ENCODE measurements at places on chromosomes 1 and 21.

DNA sequence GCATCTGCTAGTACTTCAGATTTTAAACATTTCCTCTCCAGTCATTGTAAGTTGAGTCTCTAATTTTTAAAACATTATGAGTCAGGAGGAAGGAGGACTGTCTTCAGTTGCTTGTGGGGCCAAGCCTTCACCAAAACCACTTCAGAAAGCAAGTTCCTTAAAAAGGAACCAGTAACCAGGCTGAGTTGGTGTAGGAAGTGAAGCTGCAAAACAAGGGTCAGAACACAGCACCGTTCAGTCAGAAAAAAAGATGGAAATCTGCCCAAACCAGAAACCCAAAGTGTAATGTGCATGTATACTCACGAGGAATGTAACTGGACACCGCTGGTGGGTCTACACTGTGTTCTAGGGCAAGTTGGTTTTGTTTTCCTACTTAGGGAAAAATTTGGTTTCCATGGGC is 402.1 kb downstream of the SETD4 start:
- H3K27ac ChIP-seq = no peak overlapping the region
- no peak for DNase-seq
- H3K4me1 ChIP-seq = no peaks in the 10 kb centered on the region
- H3K36me3 ChIP-seq = no peaks in the 10 kb centered on the region

DNA sequence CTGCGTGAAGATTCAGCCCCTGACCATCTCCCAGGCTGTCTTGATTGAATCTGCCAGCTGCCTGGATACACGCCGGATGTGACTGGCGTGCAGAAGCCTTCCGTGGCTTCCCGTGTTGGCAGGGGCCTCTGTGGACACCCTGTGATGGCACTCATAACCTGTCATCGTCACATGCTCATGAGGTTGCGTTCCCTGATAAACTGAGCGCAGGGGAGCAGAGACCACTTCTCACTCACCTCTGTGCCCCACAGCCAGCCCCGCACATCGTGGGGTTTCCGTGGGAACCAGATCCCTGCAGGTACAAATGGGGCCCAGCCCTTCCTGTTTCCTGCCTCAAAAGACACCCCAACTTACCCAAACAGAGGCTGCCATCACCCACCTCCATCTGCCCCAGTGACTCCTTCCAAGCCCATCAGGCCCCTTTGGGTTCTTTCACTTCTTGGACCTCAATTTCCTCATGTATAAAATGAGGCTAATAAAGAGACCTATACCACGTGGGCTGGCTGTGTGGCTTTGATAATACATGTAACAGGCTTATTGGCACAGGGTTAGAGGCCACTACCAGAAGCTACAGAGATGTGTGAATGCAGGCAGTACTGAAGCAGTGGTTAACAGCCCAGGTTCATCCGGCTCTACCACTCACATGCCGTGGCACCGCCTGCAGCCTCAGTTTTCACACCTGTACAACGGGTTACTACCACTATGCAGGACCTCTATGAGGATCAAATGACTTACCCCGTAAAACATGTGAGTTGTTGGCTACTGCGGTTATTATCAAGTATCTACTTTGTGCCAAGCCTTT is 23.6 kb downstream of the HTR6 start:
- DNase-seq = no peak
- H3K4me3 ChIP-seq = no peak overlapping the region
- H3K4me1 ChIP-seq = no peaks in the 10 kb centered on the region
- no peaks in the 10 kb centered on the region for H3K36me3 ChIP-seq
- H3K27me3 ChIP-seq = no peaks in the 10 kb centered on the region
- no peak overlapping the region for H3K27ac ChIP-seq

DNA sequence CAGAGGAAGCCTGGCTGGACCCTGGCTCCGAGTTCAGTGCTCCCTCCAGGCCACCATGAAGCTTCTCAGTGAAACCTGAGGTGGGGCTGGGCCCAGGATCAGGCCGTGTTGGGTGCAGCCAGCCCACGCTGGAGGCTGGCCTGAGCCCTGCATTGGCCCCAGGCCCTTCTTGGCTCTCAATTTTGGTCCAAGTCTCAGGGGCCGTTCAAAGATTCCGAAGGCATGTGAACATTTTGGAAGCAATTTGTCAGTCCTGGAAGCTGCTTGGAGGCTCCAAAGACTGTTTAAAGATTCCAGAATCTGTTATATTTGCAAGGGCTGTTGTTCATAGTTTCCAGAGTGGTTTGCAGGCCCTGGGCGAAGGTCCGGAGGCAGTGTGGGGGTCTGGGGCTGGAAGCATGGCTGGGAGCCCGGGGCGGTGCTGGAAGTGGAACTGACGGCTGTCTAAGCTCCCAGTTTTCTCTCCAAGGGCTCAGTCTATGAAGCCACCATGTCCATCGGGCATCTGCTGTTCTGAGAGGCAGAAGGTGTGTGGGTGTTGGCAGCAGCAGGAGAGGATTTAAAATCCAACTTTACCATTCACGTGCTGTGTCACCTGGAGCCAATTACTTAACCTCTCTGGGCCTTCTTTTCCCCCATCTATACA is 104.9 kb downstream of the EPHB2 start:
- H3K27me3 ChIP-seq = no peaks in the 10 kb centered on the region
- H3K27ac ChIP-seq = no peak overlapping the region
- DNase-seq = no peak
- H3K4me3 ChIP-seq = no peak overlapping the region
- H3K4me1 ChIP-seq = peaks cover 27% of the 10 kb centered on the region

GRCh38 chr1:9086796-9087195 is 17.4 kb upstream of the SLC2A5 start:
- H3K36me3 ChIP-seq = peaks cover 3% of the 10 kb centered on the region

DNA sequence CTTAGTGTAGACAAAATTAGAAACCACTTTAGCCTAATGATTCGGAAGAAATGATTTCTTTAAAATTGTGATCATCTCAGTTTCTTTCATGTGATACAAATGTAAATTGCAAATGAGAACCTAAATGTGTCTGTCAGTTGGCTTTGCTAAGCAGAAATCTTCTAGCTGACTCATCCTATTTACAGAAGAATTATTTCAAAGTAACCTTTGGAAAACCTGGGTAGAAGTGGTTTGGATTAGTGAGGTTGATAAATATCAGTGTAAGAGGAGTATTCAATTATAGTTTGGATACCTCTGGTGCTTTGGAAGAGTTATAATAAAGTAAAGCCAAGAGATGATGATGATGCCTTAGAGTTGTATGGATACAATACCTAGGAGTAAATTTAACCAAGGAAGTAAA is 37.4 kb downstream of the CC2D1B start:
- H3K4me1 ChIP-seq = no peaks in the 10 kb centered on the region
- no peak for DNase-seq
- no peaks in the 10 kb centered on the region for H3K27me3 ChIP-seq
- no peak overlapping the region for H3K27ac ChIP-seq
- no peaks in the 10 kb centered on the region for H3K36me3 ChIP-seq

DNA sequence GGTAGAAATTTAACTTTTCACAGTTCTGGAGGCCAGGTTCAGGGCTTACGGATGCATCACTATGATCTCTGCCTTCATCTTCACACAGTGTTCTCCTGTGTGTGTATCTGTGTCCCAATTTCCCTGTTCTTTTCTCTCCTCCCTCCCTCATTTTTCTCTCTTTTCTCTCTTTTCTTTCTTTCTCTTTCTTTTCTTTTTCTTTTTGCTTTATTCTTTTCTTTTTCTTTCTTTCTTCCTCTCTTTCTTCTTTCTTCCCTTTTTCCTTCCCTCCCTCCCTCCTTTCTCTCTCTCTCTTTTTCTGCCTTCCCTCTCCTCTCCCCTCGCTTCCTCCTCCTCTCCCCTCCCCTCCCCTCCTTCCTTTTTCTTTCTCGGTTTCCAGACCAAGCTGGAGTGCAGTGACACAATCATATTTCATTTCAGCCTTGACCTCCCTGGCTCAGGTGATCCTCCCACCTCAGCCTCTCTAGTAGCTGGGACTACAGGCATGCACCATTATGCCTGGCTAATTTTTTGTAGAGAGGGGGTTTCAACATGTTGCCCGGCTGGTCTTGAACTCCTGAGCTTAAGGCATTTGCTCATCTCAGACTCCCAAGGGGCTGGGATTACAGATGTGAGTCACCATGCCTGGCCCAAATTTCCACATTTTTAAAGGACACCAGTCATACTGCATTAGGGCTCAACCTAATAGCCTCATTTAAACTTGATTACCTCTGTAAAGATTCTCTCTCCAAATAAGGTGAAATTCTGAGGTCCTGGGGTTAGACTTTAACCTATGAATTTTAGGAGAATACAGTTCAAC is 115.9 kb downstream of the HUNK start:
- peaks cover 29% of the 10 kb centered on the region for H3K4me1 ChIP-seq
- no peak for DNase-seq
- peak overlapping the region; percentile 6 for H3K27ac ChIP-seq
- no peak overlapping the region for H3K4me3 ChIP-seq
- H3K27me3 ChIP-seq = no peaks in the 10 kb centered on the region

- no peaks in the 10 kb centered on the region for H3K27me3 ChIP-seq
- H3K27ac ChIP-seq = no peak overlapping the region
- no peak overlapping the region for H3K4me3 ChIP-seq
- no peak for DNase-seq
- peaks cover 44% of the 10 kb centered on the region for H3K4me1 ChIP-seq
- H3K36me3 ChIP-seq = no peaks in the 10 kb centered on the region
Measured at GRCh38 chr1:230076121-230076520, 9.1 kb downstream of the GALNT2 start.

GRCh38 chr21:26282058-26282457 is 111.5 kb upstream of the APP start:
- H3K27ac ChIP-seq = no peak overlapping the region
- no peak for DNase-seq
- H3K36me3 ChIP-seq = peaks cover 3% of the 10 kb centered on the region
- peaks cover 12% of the 10 kb centered on the region for H3K4me1 ChIP-seq
- H3K27me3 ChIP-seq = no peaks in the 10 kb centered on the region

GRCh38 chr1:115065021-115065420 is 24.3 kb downstream of the TSPAN2 start:
- no peaks in the 10 kb centered on the region for H3K4me1 ChIP-seq
- no peak overlapping the region for H3K4me3 ChIP-seq
- H3K36me3 ChIP-seq = no peaks in the 10 kb centered on the region
- no peak for DNase-seq
- no peaks in the 10 kb centered on the region for H3K27me3 ChIP-seq
- no peak overlapping the region for H3K27ac ChIP-seq

GRCh38 chr1:94325377-94326302 is 88.3 kb upstream of the ARHGAP29 start:
- DNase-seq = no peak
- peaks cover 33% of the 10 kb centered on the region for H3K4me1 ChIP-seq
- H3K36me3 ChIP-seq = no peaks in the 10 kb centered on the region
- no peak overlapping the region for H3K27ac ChIP-seq

DNA sequence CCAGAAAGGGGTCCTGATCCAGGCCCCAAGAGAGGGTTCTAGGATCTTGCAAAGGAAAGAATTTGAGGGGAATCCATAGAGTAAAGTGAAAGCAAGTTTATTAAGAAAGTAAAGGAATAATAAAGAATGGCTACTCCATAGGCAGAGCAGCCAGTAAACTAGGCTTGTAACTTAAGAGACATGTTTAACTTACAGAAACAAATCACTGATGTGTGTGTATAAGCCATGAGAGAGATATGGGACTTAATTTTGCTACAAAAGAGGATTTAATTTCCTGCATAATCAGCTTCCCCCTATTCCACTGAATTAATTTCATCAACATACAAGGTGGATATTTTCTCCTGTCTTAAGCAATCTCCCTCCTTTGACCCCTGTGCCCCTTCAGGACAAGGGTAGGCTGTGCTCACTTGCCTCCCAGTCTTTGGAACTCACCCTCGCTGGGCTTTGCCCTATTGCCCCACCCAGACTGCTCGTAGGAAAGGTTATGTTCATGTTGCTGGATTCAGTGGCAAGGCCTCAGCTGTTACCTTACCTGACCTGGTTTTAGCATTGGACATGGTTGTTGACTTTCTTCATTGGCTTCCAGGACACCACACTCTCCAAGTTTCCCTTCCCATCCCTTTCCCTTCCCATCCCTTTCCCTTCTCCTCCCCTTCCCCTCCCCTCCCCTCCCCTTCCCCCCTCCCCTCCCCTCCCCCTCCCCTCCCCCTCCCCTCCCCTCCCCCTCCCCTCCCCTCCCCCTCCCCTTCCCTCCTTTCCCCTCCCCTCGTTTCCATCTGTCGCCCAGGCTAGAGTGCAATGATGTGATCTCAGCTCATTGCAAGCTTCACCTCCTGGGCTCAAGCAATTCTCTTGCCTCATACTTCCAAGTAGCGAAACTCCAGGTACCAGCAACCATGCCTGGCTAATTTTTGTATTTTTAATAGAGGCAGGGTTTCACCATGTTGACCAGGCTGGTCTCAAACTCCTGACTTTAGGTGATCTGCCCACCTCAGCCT is 44.6 kb downstream of the TBCE start:
- H3K4me1 ChIP-seq = peaks cover 9% of the 10 kb centered on the region
- no peak overlapping the region for H3K27ac ChIP-seq
- peaks cover 2% of the 10 kb centered on the region for H3K36me3 ChIP-seq
- no peak overlapping the region for H3K4me3 ChIP-seq

GRCh38 chr1:116708255-116708900 is 40.8 kb upstream of the IGSF3 start:
- H3K27me3 ChIP-seq = no peaks in the 10 kb centered on the region
- H3K4me3 ChIP-seq = no peak overlapping the region
- peaks cover 20% of the 10 kb centered on the region for H3K4me1 ChIP-seq
- no peak for DNase-seq
- H3K36me3 ChIP-seq = no peaks in the 10 kb centered on the region

DNA sequence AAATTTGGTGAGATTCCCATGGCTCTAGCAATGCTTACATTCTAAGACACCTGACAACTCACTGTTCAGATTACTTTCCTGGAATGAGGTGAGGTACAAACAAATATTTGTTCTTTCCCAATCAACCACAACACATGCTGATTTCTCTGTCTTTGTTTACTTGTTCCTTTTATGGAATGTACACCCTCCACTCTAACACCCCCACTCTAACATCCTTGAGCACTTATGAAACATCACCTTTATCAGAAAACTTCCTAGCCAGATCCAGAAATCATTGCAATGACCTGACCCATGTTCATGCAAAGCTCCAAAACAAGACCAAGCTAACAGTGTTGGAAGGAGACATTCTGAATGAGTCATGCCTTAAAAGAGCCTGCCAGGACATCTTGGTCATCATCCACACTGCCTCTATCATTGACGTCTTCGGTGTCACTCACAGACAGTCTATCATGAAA is 35.5 kb downstream of the HSD3B1 start:
- no peak for DNase-seq
- no peaks in the 10 kb centered on the region for H3K4me1 ChIP-seq
- H3K27me3 ChIP-seq = peaks cover 5% of the 10 kb centered on the region
- no peak overlapping the region for H3K4me3 ChIP-seq
- peak overlapping the region; percentile 3 for H3K27ac ChIP-seq
- H3K36me3 ChIP-seq = no peaks in the 10 kb centered on the region

GRCh38 chr1:233143241-233143640 is 152.3 kb downstream of the PCNX2 start:
- H3K27ac ChIP-seq = no peak overlapping the region
- H3K27me3 ChIP-seq = no peaks in the 10 kb centered on the region
- no peaks in the 10 kb centered on the region for H3K4me1 ChIP-seq
- H3K4me3 ChIP-seq = no peak overlapping the region

DNA sequence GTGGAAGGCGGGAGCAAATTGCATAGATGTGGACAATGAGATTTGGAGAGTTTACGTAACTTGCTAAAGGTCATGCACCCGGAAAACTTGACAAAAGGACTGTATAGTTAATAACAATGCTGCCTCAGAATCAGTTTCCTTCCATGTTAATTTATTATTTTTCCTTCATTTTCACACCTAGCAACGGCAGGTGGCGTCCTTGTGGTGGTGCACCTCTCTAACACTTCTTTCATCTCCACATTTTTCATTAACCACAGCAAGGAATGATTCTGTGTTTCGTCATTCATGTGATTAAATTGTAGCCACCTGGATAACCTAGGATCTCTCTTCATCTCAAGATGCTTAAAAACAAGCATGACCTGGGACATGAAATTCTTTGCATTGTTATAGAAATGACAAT is 2133.0 kb downstream of the NCAM2 start:
- H3K4me3 ChIP-seq = no peak overlapping the region
- no peaks in the 10 kb centered on the region for H3K4me1 ChIP-seq
- DNase-seq = no peak
- no peak overlapping the region for H3K27ac ChIP-seq
- no peaks in the 10 kb centered on the region for H3K27me3 ChIP-seq
- H3K36me3 ChIP-seq = no peaks in the 10 kb centered on the region
